ENCODE measurements at places on chromosomes 16 and 17. TPM values are rescaled to one million over a fixed set of nuclear protein-coding genes. Genes with fewer than 3 reads are reported as not detected.

DNA sequence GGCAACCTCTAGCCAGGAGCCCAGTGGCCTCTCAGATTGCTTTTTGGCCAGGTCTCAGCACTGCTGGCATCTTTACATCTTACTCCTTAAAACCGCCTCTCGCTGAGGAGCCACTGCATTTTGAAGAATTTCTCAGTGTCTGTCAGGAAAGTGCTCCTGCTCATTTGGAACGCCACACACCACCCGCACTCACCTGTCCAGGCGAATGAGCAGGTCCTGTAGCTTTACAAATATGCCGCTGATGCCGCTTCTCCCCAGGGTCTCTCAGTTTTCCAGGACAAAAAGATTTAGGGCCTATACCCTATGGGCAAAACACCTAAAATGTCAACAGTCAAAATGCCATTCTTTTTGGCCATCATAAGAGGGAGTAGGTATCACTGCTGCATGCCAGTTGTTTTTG lies 22.1 kb downstream of the CYB561 start:
- DNase-seq: no peak

DNA sequence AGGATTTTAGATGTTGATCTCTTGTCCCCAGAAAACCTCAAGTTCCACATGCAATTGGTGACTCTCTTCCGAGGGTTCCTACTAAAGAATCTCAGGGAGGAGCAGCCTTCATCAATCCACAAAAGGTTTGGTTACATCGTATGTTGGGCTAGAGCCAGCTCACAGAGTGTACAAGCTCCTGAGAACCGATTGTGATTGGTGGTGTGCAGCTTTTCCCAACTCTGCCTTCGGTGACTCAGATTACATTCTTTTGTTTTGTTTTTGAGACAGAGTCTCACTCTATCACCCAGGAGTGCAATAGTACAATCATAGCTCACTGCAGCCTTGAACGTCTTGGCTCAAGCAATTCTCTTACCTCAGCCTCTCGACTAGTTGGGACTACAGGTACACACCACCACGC lies 172.4 kb downstream of the PMP22 start:
- no peak for DNase-seq

GRCh38 chr17:77810536-77810935 lies 148.0 kb upstream of the TNRC6C start:
- no peak for DNase-seq

DNA sequence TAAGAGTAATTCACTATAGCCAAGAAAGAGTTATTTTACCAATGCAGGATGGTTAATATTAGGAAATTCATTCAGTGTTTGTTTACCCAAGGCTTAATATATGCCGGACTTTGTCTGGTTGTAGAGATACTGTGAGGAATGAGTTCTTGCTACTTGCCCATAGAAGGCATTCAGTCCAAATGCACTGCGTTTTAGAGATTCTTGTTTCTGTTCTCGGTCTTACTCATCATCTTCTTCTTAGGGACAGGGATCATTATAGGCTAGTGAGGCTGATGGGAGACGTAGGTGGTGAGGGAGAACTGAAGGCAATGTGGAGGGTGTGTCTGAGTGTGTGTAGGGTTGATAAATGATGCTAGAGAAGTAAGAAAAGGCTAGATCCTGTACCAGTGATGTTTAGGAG lies 90.7 kb downstream of the OR1D5 start:
- DNase-seq: no peak

LLGL2 gene
- total RNA-seq: 235 TPM

CDK12 gene
- 81.5 TPM for total RNA-seq

LGALS9B gene
- total RNA-seq: not detected

LGALS9 gene
- total RNA-seq: 2.1 TPM

NUBP2 gene
- total RNA-seq: 59.9 TPM

CHRNE gene
- 0.31 TPM for total RNA-seq
